ENCODE measurements at places on chromosomes 7 and 10. TPM values are rescaled to one million over a fixed set of nuclear protein-coding genes. Genes with fewer than 3 reads are reported as not detected.
A peak's percentile ranks its signal among the peaks of the same experiment; 100 is the strongest.

The OR2A12 gene
- not detected for total RNA-seq

The BLNK gene
- 0.59 TPM for total RNA-seq

DNA sequence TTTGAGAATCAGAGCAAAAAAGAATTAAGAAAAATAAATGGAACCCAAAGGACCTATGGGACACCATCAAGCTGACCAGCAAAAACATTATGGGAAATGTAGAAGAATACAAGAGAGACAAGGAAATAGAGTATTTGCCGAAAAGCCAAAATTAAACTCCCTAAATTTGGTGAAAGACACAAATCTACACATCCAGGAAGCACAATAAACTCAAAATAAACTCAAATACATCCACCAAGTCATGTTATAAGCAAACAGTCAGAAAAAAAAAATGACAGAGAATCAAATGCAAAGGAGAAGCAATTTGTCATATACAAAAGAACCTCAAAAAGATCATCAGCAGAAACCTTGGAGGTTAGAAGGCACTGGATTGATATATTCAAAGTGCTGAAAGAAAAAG lies 105.4 kb downstream of the ZNF33B start:
- no peak for DNase-seq

DNA sequence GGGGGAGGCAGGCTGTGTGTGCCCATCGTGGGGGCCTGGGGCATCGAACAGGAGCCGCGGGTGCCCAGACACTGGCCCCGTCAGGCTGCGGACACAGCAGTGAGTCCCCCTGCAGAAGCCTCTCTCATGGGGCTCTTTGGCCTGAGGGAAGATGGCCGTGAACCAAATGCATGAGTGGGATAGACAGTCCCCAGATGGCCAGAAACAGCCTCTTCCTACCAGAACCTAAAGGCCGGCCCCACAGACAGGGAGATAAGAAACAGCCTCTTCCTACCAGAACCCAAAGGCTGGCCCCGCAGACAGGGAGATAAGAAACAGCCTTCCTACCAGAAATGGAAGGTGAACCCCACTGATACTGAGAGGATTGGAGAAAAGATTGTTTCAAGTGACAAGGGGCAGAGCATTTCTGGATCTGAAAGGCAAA lies 16.6 kb downstream of the IDI2 start:
- DNase-seq = no peak

DNA sequence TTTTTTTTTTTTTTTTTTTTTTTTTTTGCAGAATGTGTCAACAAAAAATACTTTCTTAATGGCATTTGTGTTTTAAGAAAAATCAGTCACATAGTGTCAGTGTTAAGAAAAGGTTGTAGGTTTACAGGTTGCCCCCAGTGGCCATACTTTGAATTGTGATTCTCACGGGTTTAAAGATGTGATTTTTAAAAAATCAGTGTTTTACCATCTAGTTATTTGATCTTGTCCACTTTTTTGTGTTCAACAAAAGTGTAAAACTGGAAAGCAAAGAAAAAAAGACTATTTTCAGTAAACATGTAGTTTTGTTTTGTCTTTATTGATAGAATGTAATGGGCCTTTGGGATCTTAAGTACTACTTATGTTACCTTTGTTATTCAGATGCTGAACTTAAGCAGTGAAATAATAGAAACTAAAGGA lies 25.7 kb downstream of the SUV39H2 start:
- DNase-seq = peak; percentile 7

GRCh38 chr7:135552148-135552547 lies 5.6 kb upstream of the NUP205 start:
- no peak for DNase-seq

All from HCT116 (cell line).